ENCODE measurements at places on chromosomes 5 and 9.

GRCh38 chr5:84647581-84647980 lies 262.9 kb upstream of the EDIL3 start:
- no peak for DNase-seq

DNA sequence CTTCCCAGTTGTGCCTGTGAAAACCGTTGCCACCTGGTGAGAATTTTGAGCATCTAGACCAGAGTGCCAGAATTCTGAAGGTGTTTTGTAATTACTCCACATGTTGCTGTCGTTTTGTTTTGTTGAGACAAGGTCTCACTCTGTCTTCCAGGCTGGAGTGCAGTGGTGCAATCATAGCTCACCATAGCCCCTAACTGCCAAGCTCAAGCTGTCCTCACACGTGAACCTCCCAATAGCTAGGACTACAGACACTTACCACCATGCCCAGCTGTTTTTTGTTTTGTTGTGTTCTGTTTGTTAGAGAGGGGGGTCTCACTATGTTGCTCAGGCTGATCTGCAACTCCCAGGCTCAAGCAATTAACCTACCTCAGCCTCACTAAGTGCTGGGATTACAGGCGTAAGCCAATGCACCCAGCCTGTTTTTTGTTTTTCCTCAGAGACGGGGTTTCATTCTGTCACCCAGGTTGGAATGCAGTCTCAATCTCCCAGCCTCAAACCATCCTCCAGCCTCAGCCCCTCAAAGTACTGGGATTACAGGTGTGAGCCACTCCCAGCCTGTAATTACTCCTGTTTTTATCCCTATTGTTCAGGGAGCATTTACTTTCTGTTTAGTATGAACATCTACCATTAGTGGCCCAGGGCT lies 121.1 kb upstream of the DMRT1 start:
- DNase-seq: no peak

- DNase-seq: no peak
Observed at GRCh38 chr5:50749873-50750272, 83.4 kb downstream of the PARP8 start.

DNA sequence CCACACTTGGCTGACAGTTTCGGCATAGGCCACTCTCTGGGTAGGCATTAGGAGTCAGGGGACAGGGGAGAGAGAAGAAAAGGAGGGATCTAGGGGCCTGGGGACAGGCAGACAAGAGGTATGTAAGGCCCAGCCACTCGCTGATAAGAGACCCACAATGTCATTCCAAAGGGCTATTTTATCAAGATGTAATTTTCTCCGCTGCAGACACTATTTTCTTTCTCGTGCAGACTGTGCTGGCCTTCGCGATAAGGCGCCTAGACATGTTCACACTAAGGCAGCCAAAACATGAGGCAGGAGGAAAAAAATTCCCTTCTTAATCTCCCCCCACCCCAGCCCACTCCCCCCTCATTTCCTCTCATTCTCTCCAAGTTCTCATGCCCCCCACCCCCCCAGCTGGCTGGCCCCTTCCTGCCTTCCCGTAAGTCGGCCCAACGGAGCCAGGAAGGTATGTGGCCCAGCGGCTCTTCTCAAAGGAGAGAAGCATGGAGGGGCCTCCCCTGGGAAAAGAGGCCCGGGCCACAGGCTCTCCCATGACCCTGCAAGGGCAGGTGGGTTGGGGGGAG lies 44.9 kb upstream of the SYNPO start:
- DNase-seq: no peak

GRCh38 chr9:124475158-124475867 lies 25.1 kb downstream of the ADGRD2 start:
- DNase-seq: no peak

GRCh38 chr9:4197548-4197947 lies 102.3 kb downstream of the GLIS3 start:
- no peak for DNase-seq

DNA sequence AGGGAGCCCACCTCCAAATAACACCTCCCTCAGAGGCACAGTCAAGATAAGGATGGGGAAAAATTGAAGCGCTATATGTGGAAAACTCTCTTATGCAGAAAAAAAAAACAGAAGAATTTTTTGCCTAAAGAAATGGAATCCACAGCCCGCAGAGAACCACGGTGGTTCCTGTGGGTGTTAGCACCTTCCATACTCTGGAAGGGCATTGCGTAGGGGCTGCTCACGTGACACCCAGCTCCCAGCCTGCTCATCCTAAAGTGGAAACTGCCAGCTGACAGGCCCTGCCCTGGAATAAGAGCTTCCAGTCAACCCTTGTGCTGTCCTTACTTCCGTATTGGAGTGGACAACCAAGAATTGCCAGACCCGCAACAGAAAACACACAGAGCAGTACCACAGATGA lies 142.5 kb downstream of the FSTL4 start:
- no peak for DNase-seq

DNA sequence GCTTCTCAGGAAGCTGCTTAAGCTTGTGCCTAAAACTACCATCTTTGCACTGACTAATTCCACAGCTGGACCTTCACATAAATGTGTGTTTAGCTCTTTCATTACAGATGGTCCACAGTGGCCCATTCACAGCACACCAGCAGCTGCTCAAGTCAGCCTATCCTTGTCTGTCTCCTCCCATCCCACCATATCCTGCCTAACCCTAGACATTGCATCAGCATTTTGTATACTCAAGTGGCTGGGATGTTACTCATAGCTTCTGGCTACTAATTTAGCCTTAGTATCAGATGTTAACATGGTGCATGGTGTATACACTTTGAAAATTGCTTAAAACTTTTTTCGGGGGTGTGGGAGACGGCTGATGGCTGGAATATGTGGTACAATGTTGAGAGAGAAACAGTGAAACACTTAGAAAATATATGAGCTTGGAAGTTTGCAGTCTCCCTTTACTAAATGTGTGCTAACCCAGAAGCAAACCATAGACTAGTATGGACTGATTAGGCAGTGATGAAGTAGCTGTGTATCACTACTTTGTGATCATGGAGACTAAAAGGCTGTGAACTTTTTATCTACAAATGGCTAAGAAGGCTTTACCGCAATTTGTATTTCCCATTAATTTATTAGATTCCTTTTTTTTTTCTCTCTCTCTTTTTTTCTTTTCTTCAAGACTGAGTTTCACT lies 83.1 kb downstream of the JMY start:
- DNase-seq: peak; percentile 22

DNA sequence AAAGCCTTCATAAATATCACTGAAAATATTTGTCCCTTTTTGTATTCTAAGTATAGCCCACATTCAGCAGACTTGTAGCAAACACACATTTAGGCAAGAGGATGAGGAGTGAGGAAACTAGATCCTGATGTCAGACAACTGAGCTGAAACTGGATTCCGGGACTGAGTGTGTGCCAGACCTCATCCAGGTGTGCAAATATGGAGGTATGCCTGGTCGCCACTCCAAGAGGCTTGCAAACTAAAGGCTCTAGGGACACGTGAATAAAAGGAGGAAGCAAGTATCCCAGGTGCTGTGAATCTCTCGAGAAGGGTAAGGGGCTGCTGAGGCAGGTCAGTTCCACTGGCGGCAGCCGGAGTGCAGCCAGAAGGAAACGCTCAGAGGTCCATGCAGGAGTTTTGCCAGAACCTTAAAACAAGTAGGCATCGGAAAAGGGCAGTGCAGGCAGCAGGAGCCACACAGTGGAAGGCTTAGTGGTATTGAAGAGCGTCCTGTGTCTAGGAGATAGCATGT lies 77.4 kb upstream of the ALDH1B1 start:
- no peak for DNase-seq

DNA sequence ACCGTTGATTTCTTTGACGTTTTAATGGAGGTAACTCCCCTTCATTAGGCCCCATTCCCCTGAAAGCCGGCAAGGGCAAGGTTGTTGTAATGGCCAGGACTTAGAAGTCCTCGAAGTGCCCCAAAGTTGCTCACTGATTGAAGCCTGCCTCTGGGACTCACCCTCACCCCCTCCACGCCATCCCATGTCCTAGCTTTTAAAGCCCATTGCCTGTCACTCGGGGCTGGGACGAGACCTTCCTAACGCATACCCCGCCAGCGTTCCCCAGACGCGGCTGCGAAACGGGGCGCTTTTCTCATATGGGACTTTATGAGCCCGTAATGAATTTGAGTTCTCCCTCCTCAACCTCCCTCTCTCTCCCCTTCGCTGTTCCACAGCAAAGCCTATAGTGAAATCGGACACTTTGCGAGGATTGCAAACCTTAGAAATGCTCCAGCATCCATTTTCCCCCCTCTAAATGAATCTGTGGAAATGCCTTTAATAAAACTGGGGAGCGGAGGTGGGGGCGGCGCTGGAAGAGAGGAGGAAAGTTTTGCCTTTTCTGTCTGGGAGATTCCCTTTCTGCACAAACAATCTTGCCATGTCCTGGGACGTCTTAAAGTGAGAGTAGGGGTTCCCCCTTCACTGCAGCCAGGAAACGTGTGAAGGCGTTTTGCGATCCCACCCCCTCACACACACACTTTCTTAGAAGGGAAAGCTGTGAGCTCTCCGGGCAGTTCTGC lies 1.5 kb downstream of the PAPPA start:
- DNase-seq: no peak

DNA sequence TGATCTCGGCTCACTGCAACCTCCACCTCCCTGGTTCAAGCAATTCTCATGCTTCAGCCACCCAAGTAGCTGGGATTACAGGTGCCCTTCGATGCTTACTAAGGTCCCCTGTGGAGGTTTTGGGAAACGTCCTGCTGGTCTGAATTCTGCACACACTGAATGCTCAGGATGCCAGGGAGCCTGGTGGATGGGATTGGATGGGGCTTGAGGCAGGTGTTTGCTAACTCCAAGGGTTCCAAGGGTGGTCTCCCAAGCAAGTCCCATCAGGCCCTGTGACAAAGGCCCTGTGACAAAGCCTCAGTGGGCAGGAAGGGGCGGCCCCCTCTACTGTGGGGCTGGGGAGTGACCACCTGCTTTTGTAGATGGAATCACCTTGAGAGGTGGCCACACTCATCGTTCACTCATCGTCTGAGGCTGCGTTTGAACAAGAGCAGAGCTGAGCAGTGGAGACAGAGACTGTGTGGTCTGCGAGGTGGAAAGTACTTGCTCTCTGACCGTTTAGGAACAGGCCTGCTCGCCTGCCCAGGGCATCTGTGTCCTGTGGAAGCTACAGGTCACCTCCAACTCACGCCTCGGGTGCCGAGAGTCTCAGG lies 40.2 kb downstream of the MRPL36 start:
- no peak for DNase-seq

GRCh38 chr5:15499528-15500324 lies at the start of gene FBXL7:
FBXL7 (plus strand) TSS chr5:15500180.
- peak; percentile 71 for DNase-seq

GRCh38 chr9:111975709-111976108 lies 79.1 kb downstream of the UGCG start:
- DNase-seq: no peak

- DNase-seq: no peak
Observed at GRCh38 chr5:173751266-173751600, 134.8 kb upstream of the BOD1 start.

DNA sequence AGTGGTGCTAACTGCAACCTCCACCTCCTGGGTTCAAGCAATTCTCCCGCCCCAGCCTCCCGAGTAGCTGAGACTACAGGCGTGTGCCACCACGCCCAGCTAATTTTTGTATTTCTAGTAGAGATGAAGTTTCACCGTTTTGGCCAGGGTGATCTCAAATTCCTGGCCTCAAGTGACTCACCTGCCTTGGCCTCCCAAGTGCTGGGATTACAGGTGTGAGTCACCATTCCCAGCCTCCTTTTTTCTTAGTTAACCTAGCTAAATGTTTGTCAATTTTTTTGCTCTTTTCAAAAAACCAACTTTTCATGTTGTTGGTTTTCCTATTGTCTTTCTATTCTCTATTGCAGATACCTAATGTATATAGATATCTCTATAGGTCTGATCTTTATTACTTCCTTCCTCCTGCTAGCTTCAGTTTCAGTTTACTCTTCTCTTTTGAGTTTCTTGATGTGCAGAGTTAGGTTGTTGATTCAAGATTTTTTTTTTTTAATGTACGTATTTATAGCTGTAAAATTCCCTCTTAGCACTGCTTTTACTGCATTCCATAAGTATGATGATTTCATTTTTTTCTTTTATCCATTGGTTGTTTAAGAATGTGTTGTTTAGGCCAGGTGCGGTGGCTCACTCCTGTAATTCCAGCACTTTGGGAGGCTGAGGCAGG lies 32.9 kb downstream of the FGD3 start:
- no peak for DNase-seq

- no peak for DNase-seq
Observed at GRCh38 chr5:140133514-140134167, 7.9 kb downstream of the IGIP start.

DNA sequence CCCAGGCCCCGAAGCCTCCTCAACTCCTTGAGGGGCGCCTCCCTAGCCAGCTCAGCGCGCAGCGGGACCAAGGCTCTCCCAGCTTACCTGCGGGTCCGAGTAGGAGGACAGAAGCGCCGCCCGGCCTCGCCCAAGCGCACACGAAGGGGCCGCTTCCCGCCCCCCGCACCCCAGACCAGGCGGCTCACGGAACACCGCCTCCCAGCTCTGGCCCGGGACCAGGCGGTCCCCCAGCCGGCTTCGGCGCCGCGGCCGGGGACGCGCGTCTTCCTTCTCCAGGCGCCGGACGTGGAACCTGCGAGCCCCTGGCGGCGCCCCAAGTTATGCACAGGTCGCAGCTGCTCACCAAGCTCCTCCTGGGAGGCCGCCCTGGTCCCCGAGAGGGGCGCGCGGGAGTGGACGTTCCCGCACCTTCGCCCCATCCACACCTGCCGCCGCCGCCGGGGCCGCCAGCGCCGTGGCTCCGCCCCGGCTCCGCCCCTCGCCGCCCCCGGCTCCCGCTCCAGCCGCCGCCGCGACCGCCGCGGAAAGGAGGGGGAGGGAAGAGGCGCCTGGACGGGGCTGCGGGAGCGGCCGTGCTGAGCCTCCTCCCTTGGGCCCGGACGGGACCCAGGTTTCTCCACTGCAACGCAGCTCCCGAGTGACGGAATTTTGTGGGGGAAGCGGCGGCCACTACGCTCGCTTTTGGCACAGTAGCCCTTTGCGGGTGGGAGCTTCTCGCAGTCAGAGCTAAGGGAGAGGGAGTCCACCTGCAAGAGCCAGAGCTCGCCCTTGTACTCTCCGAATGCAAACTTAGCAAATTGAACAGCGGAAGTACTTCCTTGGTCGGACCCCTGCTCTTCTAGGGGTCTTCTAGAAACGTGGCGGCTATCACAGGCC lies 77.5 kb upstream of the IFNE start:
- peak; percentile 79 for DNase-seq

- DNase-seq: peak; percentile 28
Observed at GRCh38 chr5:59763541-59763940, 130.0 kb downstream of the PDE4D start.

DNA sequence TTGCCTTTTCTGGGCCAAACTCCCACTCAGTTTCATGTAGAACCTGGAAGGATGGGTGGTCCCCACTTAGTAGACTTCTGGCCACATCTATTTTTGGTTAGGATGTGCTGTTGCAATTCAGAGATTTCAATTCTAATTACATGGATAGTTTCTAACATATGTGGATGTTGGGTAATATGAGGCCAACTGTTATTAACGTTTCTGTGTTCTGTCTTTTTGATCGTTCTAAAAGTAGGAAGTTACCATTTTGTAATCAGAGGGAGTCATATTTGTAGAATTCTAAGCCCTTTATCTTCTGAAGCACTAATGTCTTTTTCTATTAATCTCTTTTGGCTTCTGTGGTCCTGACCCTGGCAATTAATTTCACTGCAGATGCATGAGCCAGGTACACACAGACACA lies 141.6 kb upstream of the SPEF2 start:
- no peak for DNase-seq

GRCh38 chr5:87195616-87196015 lies 72.1 kb upstream of the RASA1 start:
- DNase-seq: no peak

- no peak for DNase-seq
Observed at GRCh38 chr5:1228120-1228519, 2.9 kb downstream of the SLC6A18 start.
